ENCODE measurements at places on chromosomes 5 and 9. TPM values are rescaled to one million over a fixed set of nuclear protein-coding genes. Genes with fewer than 3 reads are reported as not detected.

- no peaks in the 10 kb centered on the region for H3K27me3 ChIP-seq
- H3K27ac ChIP-seq: no peak overlapping the region
- no peak overlapping the region for H3K4me3 ChIP-seq
- no peak for DNase-seq
- peaks cover 2% of the 10 kb centered on the region for H3K4me1 ChIP-seq
Observed at GRCh38 chr5:6760686-6761085, 47.5 kb downstream of the TENT4A start.

DNA sequence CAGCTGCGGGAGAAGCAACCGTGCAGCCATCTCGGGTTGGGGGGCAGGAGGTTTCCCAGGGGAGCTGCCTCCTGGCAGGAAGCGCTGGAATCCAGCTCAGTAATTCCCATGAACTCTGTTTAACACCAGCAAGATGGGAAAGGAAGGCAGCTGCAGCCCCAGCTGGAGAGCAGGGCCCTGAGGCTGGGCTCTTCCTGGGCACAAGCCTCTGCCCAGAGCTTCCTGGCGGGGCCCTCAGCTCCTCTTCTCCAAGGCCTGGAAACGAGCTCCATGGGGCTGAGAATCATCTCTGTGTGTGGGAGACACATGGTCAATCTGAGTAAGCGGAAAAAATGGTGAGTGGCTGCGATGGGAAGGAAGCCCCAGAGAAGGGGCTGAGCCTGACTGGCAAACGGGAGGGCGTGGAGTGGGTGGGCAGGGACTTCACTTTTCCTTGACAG lies 6.3 kb downstream of the MRPL36 start:
- H3K27ac ChIP-seq: no peak overlapping the region
- no peak overlapping the region for H3K4me3 ChIP-seq
- DNase-seq: no peak
- peaks cover 22% of the 10 kb centered on the region for H3K36me3 ChIP-seq

DNA sequence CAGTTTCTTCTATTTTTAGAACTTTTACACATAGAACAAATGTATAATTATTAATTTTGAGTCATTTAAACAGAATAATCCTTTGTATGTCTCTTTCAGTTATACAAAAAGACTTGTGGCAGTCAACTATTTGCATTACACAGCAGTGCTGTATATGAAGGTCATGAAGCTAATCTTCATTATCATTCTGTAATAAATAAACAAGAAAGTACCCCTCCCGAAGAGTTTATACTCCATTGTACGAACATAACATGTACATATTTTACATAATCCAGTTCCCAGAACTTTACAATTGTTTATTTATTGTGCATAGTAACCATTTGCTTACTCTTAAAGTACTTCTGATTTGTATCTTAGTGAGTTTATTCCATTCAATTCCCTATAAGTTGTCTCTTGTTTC lies 267.9 kb downstream of the FBXL17 start:
- no peaks in the 10 kb centered on the region for H3K36me3 ChIP-seq
- H3K27ac ChIP-seq: no peak overlapping the region
- no peak overlapping the region for H3K4me3 ChIP-seq
- no peak for DNase-seq

GRCh38 chr5:138659561-138659960 lies 84.4 kb upstream of the HSPA9 start:
- H3K27me3 ChIP-seq: no peaks in the 10 kb centered on the region
- H3K4me3 ChIP-seq: no peak overlapping the region
- no peaks in the 10 kb centered on the region for H3K36me3 ChIP-seq
- no peak for DNase-seq
- no peak overlapping the region for H3K27ac ChIP-seq

- H3K4me1 ChIP-seq: no peaks in the 10 kb centered on the region
- no peak overlapping the region for H3K4me3 ChIP-seq
- no peaks in the 10 kb centered on the region for H3K27me3 ChIP-seq
- H3K27ac ChIP-seq: no peak overlapping the region
Observed at GRCh38 chr5:128290152-128290858, 206.7 kb downstream of the SLC12A2 start.

GRCh38 chr5:1511651-1512540 lies 11.9 kb downstream of the LPCAT1 start:
- peaks cover 33% of the 10 kb centered on the region for H3K36me3 ChIP-seq
- H3K4me3 ChIP-seq: no peak overlapping the region
- no peak overlapping the region for H3K27ac ChIP-seq

DNA sequence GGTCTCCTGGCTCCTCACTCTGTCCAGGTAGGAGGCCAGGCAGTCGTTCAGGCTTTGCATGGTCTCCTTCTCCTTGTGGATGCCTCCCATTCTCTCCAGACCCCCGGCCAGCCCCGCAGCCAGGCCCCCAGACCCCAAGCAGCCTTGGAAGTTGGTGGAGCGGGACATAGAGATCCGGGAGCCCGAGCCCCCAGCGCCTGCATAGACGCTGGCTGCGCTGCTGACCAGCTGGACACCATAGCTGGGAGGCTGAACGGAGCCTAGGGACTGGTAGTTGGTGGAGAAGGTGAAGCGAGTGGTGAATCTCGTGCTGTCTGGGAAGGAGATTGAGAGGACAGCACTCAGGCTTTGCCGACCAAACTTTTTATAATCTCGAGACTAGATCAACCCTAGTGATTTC lies 35.9 kb downstream of the FOXI1 start:
- no peak overlapping the region for H3K4me3 ChIP-seq
- no peaks in the 10 kb centered on the region for H3K36me3 ChIP-seq
- H3K27ac ChIP-seq: no peak overlapping the region
- no peaks in the 10 kb centered on the region for H3K4me1 ChIP-seq
- no peak for DNase-seq

Gene COL23A1
- polyA plus RNA-seq: 0.03 TPM

- H3K4me1 ChIP-seq: no peaks in the 10 kb centered on the region
- H3K27me3 ChIP-seq: no peaks in the 10 kb centered on the region
- no peak for DNase-seq
- H3K27ac ChIP-seq: no peak overlapping the region
- no peaks in the 10 kb centered on the region for H3K36me3 ChIP-seq
Observed at GRCh38 chr9:32584784-32585183, 11.8 kb upstream of the NDUFB6 start.

- no peaks in the 10 kb centered on the region for H3K36me3 ChIP-seq
- no peak overlapping the region for H3K4me3 ChIP-seq
- no peak for DNase-seq
- H3K27me3 ChIP-seq: no peaks in the 10 kb centered on the region
- no peak overlapping the region for H3K27ac ChIP-seq
Observed at GRCh38 chr5:104061707-104062106, 499.1 kb upstream of the NUDT12 start.

GRCh38 chr9:97773091-97773490 lies 76.0 kb upstream of the XPA start:
- no peaks in the 10 kb centered on the region for H3K27me3 ChIP-seq
- H3K36me3 ChIP-seq: no peaks in the 10 kb centered on the region
- no peaks in the 10 kb centered on the region for H3K4me1 ChIP-seq
- H3K4me3 ChIP-seq: no peak overlapping the region
- H3K27ac ChIP-seq: no peak overlapping the region

Gene SLC45A2
- polyA plus RNA-seq: 0.02 TPM

GRCh38 chr5:1069720-1070088 lies 42.2 kb downstream of the SLC12A7 start:
- H3K27ac ChIP-seq: no peak overlapping the region
- H3K27me3 ChIP-seq: no peaks in the 10 kb centered on the region

Gene MGAT4B
- polyA plus RNA-seq: 190 TPM

DNA sequence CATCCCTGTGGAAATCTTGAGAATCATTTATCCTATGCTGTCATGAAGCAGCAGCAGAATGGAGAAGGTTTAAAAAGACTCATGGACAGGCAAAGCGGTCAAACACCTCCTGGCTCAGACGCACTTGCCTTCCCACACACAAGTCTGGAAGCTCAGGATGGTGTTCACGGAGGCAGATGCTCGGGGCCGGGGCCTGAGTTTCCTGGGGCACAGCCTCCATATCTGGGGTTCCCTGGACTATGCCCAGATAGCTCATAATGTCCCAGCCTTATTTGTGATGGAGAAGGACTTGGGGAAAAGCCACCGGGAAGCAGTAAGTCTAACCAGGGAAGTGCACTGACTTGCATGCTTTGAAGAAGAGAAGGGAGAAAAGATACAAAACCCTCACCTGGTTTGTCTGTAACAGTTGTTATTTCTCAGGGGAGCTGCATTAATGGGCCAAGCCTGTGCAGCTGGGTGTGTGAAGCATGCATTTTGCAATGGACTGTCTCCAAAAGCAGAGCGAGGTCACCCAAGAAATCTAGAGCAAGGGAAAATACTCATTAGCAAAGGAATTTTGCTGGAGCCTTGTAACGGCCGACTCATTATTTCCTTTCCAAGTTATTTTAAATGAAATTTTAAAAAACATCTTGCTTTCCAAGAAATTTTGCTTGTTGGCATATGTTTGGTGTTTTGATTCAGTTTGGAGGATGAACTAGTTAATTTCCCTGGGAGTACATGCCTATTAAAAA lies 3.4 kb downstream of the S1PR3 start:
- H3K4me1 ChIP-seq: peaks cover 38% of the 10 kb centered on the region
- peaks cover 2% of the 10 kb centered on the region for H3K36me3 ChIP-seq
- DNase-seq: no peak
- H3K4me3 ChIP-seq: no peak overlapping the region
- H3K27ac ChIP-seq: no peak overlapping the region
- H3K27me3 ChIP-seq: no peaks in the 10 kb centered on the region

Gene ZBTB26
- polyA plus RNA-seq: 3.9 TPM

DNA sequence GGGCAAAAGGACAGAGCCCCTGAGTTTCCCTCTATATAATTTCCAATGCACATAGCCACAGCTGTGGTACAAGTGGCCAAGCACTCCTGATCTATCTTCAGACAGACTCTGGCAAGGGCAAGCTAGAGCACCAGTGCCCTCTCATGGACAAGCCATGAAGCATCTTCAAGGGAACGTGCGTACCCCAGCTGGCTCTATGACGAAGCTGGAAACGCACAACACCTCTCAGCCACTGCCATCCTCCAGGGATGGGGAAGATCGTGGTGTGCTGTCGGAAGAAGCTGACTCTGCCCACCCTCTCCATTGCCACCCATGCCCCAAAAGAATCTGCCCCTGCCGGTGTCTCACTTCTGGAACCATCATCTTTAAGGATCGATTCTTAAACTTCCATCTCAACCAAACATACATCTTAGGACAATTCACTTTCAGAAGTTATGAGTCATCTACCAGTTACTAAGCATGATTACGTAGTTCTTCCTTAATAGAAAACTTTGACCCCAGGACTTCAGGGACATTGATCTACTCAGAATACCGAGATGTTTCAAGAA lies 482.9 kb downstream of the AGTPBP1 start:
- H3K36me3 ChIP-seq: no peaks in the 10 kb centered on the region
- H3K4me1 ChIP-seq: peaks cover 5% of the 10 kb centered on the region
- peak; percentile 69 for DNase-seq
- no peaks in the 10 kb centered on the region for H3K27me3 ChIP-seq
- no peak overlapping the region for H3K27ac ChIP-seq
- no peak overlapping the region for H3K4me3 ChIP-seq

GRCh38 chr9:96236854-96237550 lies 65.0 kb downstream of the HSD17B3 start:
- DNase-seq: no peak
- H3K36me3 ChIP-seq: no peaks in the 10 kb centered on the region
- H3K4me3 ChIP-seq: no peak overlapping the region

Gene NR6A1
- polyA plus RNA-seq: 1.2 TPM

Gene PCDHGB4
- 0.64 TPM for polyA plus RNA-seq

DNA sequence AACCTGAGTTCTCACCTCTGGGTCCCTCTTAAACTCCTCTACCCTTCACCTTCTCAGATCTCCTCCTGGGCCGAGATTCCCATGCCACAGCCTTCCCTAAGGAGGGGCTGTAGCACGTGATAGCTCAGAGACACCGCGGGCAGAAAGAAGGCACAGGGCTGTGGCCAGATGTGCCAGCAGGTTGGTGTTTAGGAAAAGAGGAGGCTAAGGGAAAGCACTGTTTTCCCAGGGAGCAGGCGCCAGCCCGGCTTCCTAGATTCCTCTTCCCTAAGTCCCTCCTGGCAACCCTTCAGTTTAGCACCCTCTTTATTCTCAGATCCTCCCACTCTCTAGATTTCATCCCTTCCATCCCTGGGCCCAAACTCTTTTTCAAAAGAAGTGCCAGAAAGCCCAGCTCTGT lies 59.4 kb upstream of the CCNG1 start:
- H3K4me1 ChIP-seq: no peaks in the 10 kb centered on the region
- no peak for DNase-seq
- no peak overlapping the region for H3K4me3 ChIP-seq
- H3K27ac ChIP-seq: no peak overlapping the region
- no peaks in the 10 kb centered on the region for H3K27me3 ChIP-seq
- H3K36me3 ChIP-seq: no peaks in the 10 kb centered on the region

DNA sequence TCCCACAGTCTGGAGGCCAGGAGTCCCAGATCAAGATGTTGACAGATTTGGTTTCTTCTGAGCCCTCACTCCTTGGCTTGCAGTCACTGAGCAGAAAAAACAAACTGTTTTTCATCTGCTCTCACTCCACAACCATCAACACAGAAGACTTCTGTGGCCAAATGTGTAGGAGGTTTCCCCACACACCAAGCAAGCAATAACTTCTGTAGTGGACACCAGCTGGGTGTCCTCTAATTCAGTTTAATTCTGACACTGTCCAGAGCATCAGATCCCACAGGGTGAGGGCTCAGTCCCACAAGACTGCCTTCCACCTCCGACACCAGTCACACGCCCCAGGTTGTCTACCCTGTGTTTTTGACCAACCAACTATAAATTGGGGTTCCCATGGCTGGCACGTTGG lies 209.9 kb downstream of the AOPEP start:
- H3K4me1 ChIP-seq: peaks cover 34% of the 10 kb centered on the region
- no peaks in the 10 kb centered on the region for H3K36me3 ChIP-seq
- DNase-seq: no peak
- no peaks in the 10 kb centered on the region for H3K27me3 ChIP-seq
- H3K4me3 ChIP-seq: no peak overlapping the region

DNA sequence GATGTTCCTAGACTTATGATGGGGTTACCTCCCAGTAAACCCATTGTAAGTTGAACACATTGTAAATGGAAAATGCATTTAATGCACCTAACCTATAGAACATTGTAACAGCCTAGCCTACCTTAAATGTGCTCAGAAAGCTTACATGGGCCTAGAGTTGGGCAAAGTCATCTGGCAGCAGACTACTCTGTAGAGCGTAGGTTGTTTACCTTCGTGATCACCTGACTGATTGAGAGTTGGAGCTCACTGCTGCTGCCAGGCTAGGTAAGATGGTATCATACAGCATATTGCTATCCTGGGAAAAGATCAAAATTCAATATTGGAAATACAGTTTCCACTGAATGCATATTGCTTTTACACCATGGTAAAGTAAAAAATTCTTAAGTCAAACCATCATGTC lies 95.4 kb downstream of the HTR4 start:
- no peaks in the 10 kb centered on the region for H3K4me1 ChIP-seq
- no peaks in the 10 kb centered on the region for H3K27me3 ChIP-seq
- H3K4me3 ChIP-seq: no peak overlapping the region
- H3K36me3 ChIP-seq: no peaks in the 10 kb centered on the region

DNA sequence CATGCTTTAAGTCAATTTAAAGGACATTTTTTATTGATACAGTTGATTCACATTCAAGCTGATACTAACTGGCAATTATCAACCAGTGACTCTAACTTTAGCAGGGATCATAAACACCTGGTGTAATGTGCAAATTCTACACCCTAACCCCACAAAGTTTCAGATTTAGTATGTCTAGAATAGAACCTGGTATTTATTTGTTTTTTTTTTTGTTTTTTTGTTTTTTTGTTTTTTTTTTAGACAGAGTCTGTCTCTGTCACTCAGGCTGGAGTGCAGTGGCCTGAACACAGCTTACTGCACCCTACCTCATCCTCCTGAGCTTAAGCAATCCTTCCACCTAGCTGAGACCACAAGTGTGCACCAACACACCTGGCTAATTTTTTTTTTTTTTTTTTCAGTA lies 311.2 kb upstream of the SEMA6A start:
- no peak for DNase-seq
- H3K4me1 ChIP-seq: no peaks in the 10 kb centered on the region
- H3K27ac ChIP-seq: no peak overlapping the region
- H3K36me3 ChIP-seq: no peaks in the 10 kb centered on the region
- no peak overlapping the region for H3K4me3 ChIP-seq

- H3K27ac ChIP-seq: peak overlapping the region; percentile 93
- DNase-seq: no peak
Observed at GRCh38 chr5:120152931-120153330, 311.2 kb upstream of the PRR16 start.
